ENCODE measurements at places on chromosomes 2 and 18.

DNA sequence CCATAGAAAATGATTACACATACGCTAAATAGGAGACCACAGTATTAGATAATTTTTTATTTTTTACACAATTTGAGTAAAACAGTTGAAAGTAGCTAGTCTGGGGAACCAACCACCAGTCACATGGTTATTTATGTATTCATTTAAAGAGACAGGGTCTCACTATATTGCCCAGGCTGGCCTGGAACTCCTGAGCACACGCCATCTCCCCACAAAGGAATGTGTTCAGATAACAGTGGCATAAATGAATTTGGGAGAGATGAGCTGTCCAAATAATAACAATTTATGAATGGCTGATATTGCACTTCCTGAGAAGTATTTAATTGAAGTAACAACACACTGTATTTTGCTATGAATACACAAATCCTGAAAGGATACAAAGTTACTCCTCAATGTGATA, 39.7 kb downstream of the KIDINS220 start:
- DNase-seq: no peak

- peak; percentile 44 for DNase-seq
Measured at GRCh38 chr18:47254341-47254939, 3.0 kb upstream of the SKOR2 start.

DNA sequence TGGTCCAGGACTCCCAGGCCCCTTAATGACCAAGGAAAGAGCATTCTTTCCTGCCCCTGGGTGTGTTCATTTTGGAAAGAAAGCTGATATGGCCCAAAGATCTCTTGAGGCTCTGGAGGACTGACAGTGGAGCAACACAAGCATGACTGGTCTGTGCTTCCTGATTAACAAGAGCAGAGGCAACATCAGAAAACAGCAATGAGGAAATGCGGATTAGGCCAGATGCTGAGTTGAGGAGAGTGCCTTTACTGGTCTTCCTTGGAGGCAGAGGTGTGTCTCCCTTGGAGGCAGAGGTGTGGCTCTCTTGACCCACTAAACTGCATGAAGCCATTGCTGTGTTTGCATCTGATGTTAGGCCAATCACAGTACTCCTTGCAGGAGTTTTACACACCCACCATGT, 19.9 kb downstream of the IL36B start:
- no peak for DNase-seq

DNA sequence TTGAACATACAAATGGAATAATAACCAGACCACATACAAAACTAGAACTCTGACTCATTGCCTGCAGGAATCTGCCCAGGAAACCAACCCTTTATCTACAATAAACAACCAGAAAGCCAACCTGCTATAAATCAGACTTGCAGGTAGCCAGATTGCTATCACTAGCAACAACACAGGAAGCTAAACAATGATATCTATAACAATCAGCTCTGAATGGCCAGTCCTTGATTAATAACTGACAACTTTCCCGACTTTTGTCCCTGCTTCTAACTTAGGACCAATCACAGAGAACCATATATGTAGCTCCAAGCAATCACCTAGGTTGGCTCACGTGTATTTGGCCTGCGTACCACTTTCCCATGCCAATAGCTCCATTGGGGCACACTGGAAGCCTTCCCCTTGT, 470.8 kb downstream of the RIT2 start:
- DNase-seq: peak; percentile 26

DNA sequence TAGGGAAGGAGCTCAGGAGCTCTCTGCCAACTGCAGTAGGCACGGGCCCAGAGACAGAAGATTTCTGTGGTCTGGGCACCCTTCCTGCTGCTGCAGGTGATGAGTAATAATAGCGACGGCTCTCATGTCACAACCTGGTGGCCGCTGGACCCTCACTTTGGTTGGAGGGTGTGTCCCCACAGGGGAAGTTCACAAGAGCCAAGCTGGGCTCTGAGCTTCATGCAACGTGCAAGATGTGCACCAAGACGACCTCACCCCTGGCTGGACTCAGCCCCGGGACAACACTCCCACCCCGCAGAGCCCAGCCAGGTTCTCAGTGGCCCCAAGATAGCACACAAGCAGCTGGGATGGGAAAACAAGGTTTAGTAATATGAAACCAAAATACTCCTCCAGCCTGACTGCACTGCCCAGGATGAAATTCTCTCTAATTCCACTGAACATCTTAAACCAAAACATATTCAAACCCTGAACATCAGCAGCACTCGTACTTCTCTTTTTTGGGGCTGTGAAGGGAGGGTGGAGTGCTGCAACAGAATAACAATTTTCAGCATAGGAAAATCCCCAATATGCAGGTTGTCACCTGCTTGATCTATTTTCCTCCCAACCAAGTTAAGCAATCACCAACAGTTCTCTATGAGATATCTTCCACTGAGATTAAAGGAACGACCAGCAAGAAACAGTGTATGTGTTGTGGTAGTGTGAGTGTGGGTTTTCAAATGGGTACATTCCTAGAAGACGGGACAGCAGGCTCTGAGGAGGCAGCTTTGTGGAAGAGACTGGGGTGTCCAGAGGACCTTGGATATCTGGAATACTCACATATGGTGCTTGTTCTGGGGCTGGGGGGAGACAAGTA, 26.5 kb downstream of the BCL2 start:
- DNase-seq: no peak

GRCh38 chr18:67665266-67665665, 148.7 kb upstream of the DSEL start:
- peak; percentile 10 for DNase-seq

- DNase-seq: no peak
Measured at GRCh38 chr2:209141142-209141541, 282.7 kb upstream of the MAP2 start.

GRCh38 chr2:206255003-206255402, 19.5 kb upstream of the ZDBF2 start:
- no peak for DNase-seq

- peak; percentile 33 for DNase-seq
Measured at GRCh38 chr18:9608298-9608697, 6.1 kb downstream of the PPP4R1 start.

DNA sequence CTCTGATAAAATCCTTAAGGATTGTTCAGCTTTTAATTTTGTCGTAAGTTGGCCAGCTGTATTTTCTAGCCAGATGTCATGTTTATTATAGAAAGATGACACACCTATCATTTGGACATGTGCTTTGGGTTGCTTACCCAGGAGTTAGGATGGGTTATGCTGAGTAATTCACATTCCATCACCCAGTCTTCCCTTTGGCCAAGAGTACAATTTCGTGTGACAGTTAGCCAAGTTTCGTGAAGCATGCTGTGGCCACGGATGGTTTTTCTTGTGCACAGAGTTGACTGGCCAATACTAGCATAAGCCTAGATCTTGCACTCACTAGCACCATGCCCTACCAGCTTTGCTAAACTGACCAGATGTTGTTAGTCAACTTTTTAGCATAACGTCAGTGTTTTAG, 5.8 kb downstream of the MAPRE3 start:
- peak; percentile 62 for DNase-seq

Measured in cardiac fibroblast (primary cell).